ENCODE measurements at places on chromosomes 1 and 21. TPM values are rescaled to one million over a fixed set of nuclear protein-coding genes. Genes with fewer than 3 reads are reported as not detected.

Gene SERTAD4
- 2.9 TPM for total RNA-seq

- peaks cover 15% of the 10 kb centered on the region for H3K27me3 ChIP-seq
- DNase-seq: no peak
- no peak overlapping the region for H3K4me3 ChIP-seq
- H3K27ac ChIP-seq: no peak overlapping the region
Measured at GRCh38 chr21:35861661-35862060, 198.7 kb downstream of the SETD4 start.

DNA sequence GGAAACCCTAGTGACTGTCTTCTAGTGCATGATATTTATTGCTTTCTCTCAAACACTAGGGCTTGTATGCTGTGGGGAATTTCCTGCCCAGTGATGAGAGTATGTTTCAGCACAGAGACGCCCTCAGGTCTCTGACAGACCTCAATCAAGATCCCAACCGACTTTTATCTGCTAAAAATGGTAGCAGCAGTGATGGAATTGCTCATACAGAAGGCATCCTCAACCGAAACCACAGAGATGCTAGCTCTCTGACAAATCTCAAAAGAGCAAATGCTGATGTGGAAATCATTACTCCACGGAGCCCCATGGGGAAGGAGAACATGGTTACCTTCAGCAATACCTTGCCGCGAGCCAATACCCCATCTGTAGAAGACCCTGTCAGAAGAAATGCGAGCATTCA lies 41.3 kb downstream of the PLPPR4 start:
- no peak overlapping the region for H3K4me3 ChIP-seq
- DNase-seq: peak; percentile 10
- H3K4me1 ChIP-seq: no peaks in the 10 kb centered on the region
- no peaks in the 10 kb centered on the region for H3K36me3 ChIP-seq
- no peak overlapping the region for H3K27ac ChIP-seq

DNA sequence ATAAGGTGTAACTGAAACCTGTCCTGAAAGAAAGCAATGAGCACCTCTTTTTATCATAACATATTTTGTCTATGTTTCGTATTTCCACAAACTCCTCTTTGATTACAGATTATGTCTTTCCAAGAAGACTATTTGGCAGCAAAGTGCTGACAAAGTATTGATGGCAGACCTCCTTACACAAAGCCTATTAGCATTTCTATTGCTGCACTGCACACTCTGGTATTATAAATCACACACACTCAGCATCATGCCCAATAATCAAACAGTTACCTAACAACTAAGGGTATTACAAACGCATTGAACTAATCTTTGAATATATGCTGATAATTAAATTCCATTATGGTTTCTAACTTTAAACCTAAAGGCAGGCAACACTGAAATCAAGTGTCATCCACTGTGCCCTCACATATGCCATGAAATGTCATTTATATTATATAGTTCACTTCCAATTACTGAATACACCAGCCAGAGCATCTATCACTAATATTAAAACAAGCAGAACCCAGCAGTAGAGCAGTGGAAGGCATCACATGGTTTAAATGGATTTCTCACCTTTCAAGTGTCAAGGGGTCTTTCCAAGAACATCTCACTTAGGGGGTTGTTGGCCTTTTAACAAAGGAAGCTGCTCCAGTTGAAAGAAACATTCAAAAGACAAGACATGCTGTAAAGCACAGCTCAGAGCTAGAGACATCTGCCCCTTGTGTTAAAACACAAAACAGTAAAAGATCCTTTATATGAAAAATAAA lies 239.1 kb downstream of the RERE start:
- no peaks in the 10 kb centered on the region for H3K27me3 ChIP-seq
- H3K27ac ChIP-seq: no peak overlapping the region
- H3K36me3 ChIP-seq: no peaks in the 10 kb centered on the region
- no peak overlapping the region for H3K4me3 ChIP-seq
- H3K4me1 ChIP-seq: no peaks in the 10 kb centered on the region

Gene TSPEAR
- not detected for total RNA-seq

GRCh38 chr1:94901841-94902240 lies 25.1 kb downstream of the CNN3 start:
- H3K27me3 ChIP-seq: no peaks in the 10 kb centered on the region
- peak; percentile 50 for DNase-seq
- H3K4me3 ChIP-seq: no peak overlapping the region
- H3K27ac ChIP-seq: no peak overlapping the region
- peaks cover 72% of the 10 kb centered on the region for H3K36me3 ChIP-seq

DNA sequence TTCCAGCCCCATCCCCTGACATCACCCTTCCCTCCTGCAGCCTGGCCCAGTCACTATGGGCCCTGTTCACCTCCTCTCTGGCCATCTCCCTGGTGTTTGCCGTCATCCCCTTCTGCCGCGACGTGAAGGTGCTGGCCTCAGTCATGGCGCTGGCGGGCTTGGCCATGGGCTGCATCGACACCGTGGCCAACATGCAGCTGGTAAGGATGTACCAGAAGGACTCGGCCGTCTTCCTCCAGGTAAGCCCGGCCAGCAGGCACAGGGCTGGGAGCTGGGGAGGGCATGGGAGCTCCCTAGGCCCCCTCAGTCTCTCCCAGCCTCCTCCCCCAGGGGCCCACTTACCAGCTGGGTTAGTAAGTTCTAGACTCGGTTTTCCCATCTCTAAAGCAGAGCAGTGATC lies 52.1 kb downstream of the ELK4 start:
- peaks cover 30% of the 10 kb centered on the region for H3K27me3 ChIP-seq
- DNase-seq: no peak
- H3K36me3 ChIP-seq: no peaks in the 10 kb centered on the region
- H3K4me1 ChIP-seq: no peaks in the 10 kb centered on the region
- H3K4me3 ChIP-seq: no peak overlapping the region
- H3K27ac ChIP-seq: no peak overlapping the region

DNA sequence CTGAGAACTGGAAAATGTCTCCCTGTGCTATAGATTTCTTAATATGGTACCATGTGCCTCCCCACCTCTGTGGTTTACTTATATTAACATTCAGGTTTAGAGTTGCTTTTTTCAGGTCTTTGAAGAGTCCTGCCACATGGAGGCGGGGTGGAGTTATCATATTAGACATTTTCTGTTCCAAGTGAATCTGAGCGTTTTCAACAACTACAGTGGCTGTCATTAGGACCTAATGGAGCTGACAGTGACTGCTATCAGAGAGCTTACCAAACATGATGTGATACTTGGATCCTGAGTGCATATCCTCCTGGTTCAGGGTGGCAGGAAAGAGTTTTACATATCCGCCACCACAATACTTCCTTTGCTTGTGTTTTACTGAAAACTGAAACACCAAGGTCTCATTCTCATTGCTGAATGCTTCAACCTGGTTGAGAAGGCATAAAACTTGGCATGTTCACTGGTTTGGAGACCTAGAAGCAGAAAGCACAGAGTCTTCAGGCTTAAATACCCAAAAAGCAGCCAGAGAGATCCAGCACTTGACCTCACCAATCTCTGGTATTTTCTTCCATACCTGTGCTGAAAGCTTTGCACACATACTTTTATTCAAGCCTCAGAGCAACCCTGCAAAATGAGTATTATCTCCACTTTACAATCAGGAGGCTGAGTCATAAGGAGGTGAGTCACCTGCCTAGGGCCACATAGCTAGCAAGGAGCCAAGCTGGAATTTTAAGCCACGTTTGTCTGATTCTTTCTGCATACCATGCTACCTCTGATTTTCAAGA lies 47.4 kb upstream of the OSBPL9 start:
- peak overlapping the region; percentile 33 for H3K27ac ChIP-seq
- DNase-seq: peak; percentile 86
- H3K4me1 ChIP-seq: peaks cover 29% of the 10 kb centered on the region
- no peak overlapping the region for H3K4me3 ChIP-seq
- H3K27me3 ChIP-seq: no peaks in the 10 kb centered on the region

DNA sequence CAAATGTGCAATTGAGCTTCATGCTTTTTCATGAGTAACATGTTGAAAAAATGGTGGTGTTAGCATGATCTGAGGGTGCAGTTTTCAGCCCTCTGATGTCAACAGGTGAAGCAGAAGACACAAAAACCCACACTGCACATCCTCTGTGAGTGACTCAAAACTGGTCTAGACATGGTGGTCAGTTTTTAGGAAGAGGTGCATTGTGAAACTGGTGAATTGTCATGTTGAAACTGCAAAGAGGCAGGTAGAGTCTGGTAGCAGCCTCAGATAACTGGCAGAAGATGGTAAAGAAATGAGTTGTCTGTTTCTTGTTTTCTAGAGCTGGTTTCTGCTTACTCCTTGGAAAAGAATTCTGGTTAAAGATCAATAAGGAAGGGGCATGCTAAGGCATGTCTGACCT lies 97.3 kb upstream of the HMCN1 start:
- H3K4me3 ChIP-seq: no peak overlapping the region
- H3K4me1 ChIP-seq: no peaks in the 10 kb centered on the region
- H3K36me3 ChIP-seq: no peaks in the 10 kb centered on the region
- no peak overlapping the region for H3K27ac ChIP-seq
- DNase-seq: no peak

GRCh38 chr1:72412286-72412685 lies 129.9 kb upstream of the NEGR1 start:
- no peak overlapping the region for H3K4me3 ChIP-seq
- peak; percentile 16 for DNase-seq
- H3K4me1 ChIP-seq: no peaks in the 10 kb centered on the region
- no peaks in the 10 kb centered on the region for H3K27me3 ChIP-seq

Gene PLA2G2A
- not detected for total RNA-seq
